Motor neuron (in vitro differentiated cells): ENCODE measurements at places on chromosomes 7 and 10.

DNA sequence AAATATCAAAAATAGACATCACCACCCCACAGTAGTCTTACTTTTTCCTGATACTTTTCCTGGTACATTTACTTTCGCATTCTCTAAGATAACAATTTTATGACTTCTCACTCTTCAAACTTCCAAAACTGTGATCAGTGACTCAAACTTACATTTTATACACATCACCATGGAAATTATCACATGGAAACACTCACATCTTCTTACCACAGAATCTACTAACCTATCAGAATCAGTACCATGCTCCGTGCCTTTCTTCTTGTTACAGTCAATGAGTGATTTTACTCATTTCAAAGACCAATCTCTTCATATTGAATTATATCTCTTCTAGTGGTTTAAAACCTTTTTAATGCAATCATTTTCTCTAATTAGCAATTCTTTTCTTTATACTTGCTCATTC lies 120.3 kb downstream of the PTEN start:
- ATAC-seq: no peak

GRCh38 chr7:94280851-94281250 lies 113.8 kb upstream of the COL1A2 start:
- ATAC-seq: no peak

DNA sequence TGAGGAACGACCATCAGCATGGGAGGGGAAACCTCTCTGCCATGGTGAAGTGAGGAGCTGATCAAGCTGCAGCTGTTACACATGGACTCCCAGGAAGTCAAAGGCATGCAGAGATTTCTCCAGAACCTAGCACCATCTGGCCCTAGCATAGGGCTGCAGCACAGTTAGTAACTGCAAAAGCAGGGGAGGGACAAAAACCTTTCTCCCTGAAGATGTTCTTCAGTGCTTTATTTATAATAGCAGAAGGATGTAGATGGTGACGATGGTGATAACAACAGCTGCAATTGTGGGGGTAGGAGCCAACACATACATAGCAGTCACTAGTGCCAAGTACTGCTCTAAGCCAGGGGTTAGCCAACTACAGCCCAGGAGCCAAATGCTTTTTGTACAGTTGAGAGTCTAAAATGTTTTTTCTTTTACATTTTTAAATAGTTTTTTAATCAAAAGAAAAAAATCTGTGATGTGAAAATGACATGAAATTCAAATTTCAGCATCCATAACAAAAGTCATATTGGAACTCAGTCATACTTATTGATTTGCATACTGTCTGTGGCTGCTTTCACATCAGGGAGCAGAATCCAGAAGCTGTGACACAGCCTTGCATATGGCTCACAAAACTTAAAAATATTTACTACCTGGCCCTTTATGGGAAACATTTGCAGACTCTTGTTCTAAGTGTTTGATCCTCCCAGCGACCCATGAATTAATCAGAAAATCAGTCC lies 299.5 kb downstream of the ELMO1 start:
- ATAC-seq: no peak

GRCh38 chr7:90817846-90818245 lies 221.7 kb downstream of the CDK14 start:
- ATAC-seq: no peak

DNA sequence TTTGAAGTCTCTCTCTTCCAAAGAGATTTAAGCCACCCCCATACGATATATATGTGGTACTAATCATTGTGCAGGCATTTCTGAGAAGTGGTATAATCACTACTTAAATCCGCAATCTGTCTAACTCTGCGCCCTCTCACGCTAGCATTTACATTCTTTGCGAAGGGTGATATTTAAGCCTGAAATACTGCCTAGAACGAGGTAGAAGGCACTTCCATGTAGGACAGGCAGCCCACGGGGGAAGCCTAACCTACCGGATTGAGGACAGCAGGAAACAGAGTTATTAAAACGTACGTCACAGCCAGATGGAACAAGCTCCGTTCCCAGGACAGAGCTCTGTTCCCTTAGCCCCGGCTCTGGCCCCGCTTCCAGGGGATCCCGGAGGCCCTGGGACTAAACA lies 59.3 kb upstream of the ECHDC3 start:
- ATAC-seq: no peak

- ATAC-seq: no peak
Measured at GRCh38 chr7:29003703-29004102, 45.6 kb upstream of the TRIL start.

DNA sequence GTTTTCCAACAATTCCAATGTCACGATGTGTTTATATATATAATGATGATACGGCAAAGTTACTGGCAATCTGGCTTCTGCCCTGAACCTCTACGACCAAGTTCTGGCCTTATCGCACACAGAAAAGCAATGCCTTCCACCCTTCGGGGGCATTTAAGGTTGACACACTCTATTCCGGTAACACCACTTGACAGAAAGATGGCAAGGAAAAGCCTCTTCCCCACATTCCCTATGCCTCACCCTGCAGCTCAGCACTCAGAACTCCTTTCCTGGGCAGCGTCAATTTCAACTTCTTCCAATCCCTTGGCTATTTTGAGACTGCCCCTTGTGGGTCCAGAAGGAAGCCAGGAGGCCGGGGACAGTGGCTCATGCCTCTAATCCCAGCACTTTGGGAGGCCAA lies 2.5 kb upstream of the ADRB1 start:
- no peak for ATAC-seq

- ATAC-seq: peak; percentile 74
Measured at GRCh38 chr7:127253281-127254162, 781 bp upstream of the GRM8 start.

DNA sequence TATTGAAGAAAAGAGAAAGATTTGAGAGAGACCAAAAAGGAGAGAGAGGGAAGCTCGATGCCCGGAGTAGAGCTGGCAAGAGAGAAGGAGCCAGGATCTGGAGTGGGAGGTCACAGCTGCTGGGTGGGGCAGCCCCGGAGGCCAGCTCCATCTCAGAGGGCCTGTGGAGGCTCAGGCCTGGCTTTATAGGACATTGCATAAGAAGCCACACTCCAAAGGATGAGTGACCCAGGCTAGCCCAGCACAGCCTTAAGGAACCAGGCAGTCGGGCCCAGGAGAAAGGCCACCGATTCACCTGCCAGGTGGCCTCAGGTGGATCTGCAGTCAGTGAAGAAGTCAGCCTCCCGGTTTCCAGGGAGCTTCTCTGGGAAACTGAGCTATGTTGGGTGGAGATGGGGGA lies 676 bp downstream of the PLAC9 start:
- no peak for ATAC-seq

DNA sequence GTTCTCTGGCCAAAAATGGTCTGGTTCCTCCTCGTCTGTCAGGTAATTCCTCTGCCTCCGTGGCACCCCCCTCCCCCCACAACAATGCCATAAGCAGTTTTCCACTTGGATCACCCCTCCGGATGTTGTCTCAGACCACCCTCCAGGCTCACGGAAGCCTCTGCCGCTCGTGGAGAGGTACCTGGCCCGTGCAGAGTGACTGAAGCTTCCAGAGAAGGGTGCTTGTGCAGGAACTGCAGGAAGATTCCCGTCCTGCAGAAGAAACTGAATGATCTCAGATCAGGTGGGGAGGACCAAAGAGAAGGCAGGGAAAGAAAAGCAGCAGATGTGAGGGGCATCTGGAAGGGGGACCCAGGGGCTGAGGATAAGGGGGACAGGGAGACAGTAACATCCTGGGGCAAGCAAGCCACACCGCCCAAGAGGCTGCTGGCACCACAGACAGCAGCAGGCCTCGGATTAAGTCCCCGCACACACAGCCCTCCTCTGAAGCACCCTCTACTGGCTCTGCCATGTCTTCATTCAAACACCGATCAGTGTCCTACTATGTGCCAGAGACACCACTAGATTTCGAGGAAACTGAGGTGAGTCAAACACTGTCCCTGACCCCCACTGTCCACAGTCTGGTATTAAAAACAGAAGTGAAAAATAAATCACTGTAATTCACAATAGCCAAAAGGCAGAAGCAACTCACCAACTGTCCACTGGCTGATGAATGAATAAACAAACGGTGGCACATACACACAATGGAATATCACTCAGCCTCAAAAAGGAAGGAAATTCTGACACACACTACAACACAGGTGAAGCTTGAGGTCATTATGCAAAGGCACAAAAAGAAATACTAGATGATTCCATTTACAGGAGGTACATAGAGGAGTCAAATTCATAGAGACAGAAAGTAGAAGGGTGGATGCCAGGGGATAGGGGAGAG lies 26.4 kb downstream of the KIAA1549 start:
- ATAC-seq: no peak

- ATAC-seq: no peak
Measured at GRCh38 chr10:131911451-131911850, 10.6 kb downstream of the PPP2R2D start.

GRCh38 chr7:9149499-9150082 lies 716.2 kb downstream of the NXPH1 start:
- ATAC-seq: no peak

GRCh38 chr7:129093867-129094456 lies 39.1 kb upstream of the TNPO3 start:
- ATAC-seq: no peak

- no peak for ATAC-seq
Measured at GRCh38 chr10:119536508-119537025, 6.0 kb downstream of the RGS10 start.

DNA sequence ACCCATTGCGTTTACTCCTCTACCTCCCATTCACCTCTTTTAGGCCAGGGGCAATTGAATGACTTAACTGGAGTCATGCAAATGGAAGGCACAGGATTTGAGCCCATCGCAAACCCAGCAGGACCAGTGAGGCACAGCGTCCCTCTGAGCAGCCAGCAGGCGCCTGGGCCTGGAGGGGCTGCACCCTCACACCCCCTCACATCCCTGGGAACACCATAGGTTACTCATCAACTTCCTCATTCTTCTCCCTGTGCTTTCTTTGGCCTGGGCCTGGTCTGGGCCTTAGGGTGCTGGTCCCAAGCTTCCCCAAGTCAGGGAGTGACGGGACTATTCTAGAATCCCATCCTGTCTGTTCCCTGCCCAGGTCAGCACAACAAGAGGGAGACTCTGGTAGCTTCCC lies 169.4 kb upstream of the EEPD1 start:
- ATAC-seq: no peak

GRCh38 chr7:44182827-44183226 lies 6.4 kb downstream of the GCK start:
- no peak for ATAC-seq

- no peak for ATAC-seq
Measured at GRCh38 chr7:92674379-92674778, 84.2 kb upstream of the FAM133B start.
